ENCODE measurements at places on chromosomes 1 and 21. TPM values are rescaled to one million over a fixed set of nuclear protein-coding genes. Genes with fewer than 3 reads are reported as not detected.
A peak's percentile ranks its signal among the peaks of the same experiment; 100 is the strongest.

- H3K36me3 ChIP-seq: no peaks in the 10 kb centered on the region
- no peak for DNase-seq
- no peaks in the 10 kb centered on the region for H3K4me1 ChIP-seq
- no peaks in the 10 kb centered on the region for H3K27me3 ChIP-seq
Measured at GRCh38 chr21:14353726-14354125, 29.2 kb downstream of the HSPA13 start.

- no peaks in the 10 kb centered on the region for H3K27me3 ChIP-seq
- no peak overlapping the region for H3K27ac ChIP-seq
Measured at GRCh38 chr1:15936025-15936424, 39.9 kb downstream of the ZBTB17 start.

DNA sequence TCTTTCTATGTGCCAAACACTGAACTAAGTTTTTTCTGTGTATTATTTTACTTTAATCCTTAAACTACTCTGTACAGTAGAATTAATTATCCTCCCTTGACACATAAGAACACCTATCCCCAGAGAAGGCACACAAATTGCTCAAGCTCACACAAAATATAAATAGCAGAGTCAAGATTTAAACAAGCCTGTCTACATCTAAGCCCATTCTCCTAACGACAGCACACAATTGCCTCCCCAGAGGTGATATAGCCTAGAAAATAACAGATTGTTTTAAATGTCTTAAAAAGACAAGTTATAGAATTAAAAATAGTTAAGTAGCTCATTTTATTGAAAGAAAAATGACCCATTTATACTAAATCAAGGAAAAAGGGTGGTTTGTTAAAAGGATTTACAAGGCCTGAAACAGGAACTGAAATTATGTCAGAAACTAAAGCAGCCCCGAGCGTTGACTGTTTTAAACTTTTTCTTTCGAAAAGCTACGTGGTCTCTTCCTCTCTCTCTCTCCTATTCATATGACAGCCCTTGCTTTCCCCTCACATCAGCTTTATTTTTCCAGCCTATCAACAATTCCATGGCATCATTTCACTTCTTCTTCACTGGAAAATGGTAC lies 30.5 kb downstream of the TNFSF18 start:
- no peaks in the 10 kb centered on the region for H3K27me3 ChIP-seq
- H3K27ac ChIP-seq: no peak overlapping the region
- H3K4me3 ChIP-seq: no peak overlapping the region
- no peaks in the 10 kb centered on the region for H3K36me3 ChIP-seq

- H3K27me3 ChIP-seq: no peaks in the 10 kb centered on the region
- no peak overlapping the region for H3K27ac ChIP-seq
- peak; percentile 13 for DNase-seq
- H3K4me1 ChIP-seq: no peaks in the 10 kb centered on the region
- H3K4me3 ChIP-seq: no peak overlapping the region
- H3K36me3 ChIP-seq: no peaks in the 10 kb centered on the region
Measured at GRCh38 chr1:196355206-196355786, 252.9 kb downstream of the KCNT2 start.

DNA sequence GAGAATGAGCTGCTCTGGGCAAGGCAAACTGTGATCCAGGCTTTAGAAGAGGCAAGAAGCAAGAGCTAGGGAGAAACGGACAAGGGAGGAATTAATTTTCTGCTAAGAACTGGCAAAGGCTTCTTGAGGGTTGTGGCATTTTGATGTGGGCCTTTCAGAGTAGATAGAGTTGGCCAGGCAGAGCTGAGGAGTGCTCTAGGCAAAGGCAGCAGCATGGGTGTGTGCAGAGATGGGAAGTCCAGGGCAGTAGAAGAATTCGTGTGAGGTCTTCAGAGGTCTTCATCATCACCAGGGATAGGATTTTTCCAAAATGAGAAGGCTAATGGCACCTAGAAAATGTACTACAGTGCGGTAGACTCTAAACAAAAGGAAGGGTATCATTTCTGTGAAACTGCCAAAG lies 237.8 kb downstream of the LTN1 start:
- H3K27ac ChIP-seq: peak overlapping the region; percentile 82
- H3K4me1 ChIP-seq: peaks cover 8% of the 10 kb centered on the region
- H3K27me3 ChIP-seq: no peaks in the 10 kb centered on the region
- no peak for DNase-seq
- H3K36me3 ChIP-seq: no peaks in the 10 kb centered on the region
- H3K4me3 ChIP-seq: no peak overlapping the region

The PRKAA2 gene
- 1.2 TPM for polyA plus RNA-seq
